Stimulated activated CD8-positive, alpha-beta memory T cell treated with anti-CD3 and anti-CD28 coated beads, Interleukin-7, amount 100 ng/mL, for 4 hours (primary cell): ENCODE measurements at places on chromosomes 2 and 18.

GRCh38 chr2:169320561-169320960 is 41.8 kb downstream of the LRP2 start:
- no peak for DNase-seq

DNA sequence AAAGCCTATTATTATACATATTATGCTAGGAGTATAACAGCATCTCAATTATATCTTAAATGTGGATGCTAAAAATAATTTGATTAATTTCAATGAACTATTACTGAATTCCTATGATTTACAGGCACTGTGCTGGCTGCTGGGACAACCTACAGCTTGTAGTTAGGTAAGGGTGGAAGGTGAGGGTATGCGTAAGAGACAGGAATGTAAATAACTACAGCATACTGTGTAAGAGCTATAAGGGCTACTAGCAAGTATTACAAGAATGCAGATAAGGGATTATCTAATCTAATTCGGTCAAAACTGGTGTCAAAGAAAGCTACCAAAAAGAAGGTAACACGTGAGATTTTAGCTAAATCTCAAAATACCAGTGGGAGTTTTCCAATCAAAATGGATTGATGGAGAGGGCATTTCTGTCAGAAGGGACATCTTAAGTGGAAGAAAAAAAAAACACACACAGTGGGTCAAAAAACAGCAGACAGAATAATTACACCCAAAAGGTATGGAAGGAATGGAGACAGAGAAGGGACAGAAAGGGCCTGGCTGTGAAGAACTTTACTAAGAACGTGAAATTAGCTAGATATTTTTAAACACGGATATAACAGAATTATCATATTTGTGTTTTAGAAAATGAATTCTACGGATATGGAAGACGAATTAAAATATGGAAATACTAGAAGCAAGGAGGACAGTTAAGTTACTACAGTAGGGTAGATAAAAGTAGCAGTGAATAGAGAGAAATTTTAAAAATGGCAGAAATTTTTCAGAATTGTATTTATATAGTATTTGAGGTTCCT is 47.1 kb downstream of the STRN start:
- no peak for DNase-seq

GRCh38 chr2:168705534-168706470 is 96.6 kb upstream of the NOSTRIN start:
- no peak for DNase-seq

GRCh38 chr2:134406311-134406710 is 152.4 kb downstream of the MGAT5 start:
- DNase-seq = no peak

DNA sequence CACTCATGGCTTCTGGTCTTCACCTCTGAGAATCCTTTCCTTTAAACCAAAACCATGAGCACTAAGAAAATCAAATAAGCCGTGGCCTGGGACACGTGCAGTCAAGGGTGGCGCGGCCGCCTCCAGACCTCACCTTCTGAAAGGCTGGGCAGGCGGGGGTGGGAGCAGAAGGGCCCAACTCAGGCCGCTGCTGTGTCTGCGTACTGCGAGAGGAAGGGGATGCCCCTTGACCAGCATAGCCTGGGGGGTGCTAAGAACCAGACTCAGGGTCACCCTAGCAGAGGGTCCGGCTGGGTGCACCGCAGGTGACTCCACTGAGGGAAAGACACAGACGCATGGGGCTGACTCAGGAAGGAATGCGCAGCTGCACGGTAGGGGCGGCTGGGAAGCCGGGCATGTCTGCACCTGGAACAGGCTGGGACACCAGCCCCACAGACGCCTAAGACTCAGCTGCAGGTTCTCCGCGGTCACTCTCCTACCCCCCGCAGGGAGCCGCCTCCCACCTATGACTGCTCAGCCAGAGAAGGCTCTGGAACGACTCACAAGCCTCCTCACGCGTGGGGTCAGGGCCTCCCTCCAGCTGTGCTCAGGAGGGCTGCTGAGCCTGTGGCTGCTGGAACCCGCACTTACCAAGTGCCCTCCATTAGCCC is 432.4 kb upstream of the MYT1L start:
- no peak for DNase-seq

- DNase-seq = no peak
Observed at GRCh38 chr2:104690255-104690984, 163.5 kb upstream of the POU3F3 start.

- DNase-seq = no peak
Observed at GRCh38 chr2:29039718-29040480, 34.4 kb downstream of the PCARE start.

DNA sequence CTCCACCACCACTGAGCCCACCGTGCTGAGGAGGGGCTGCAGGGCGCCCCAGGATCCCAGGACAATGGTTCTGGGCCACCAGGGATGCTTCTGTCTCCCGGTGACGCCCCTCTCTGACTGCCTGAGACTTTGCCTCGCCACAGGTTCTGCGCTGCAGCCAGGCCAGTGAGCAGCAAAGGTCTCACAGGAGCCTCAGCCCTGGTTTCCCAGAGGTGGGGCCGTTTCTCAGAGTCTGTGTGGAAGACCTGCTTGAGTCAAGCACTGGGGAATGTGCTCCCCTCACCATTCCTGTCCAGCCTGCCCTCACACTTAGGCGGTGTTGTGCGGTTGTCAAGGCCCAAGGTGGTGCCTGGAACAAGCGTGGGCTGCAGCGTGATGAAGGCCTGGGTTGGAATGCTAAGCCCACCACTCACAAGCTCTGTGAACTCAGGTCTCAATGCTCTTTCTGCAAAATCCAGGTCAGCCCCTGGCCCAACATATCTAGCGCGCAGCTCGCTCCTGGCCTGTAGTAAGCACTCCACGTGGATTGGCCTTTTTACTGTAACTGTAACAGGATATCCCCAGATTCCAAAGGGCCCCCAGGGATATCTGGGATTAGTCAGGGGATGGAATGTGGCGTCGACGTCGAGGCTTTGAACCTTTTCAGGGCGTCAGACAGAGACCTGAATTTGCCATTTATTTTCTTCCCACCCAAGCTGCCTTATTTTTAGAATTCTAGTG is 47.6 kb downstream of the PLB1 start:
- DNase-seq = no peak

- DNase-seq = no peak
Observed at GRCh38 chr18:4157352-4157751, 297.8 kb downstream of the DLGAP1 start.

- peak; percentile 39 for DNase-seq
Observed at GRCh38 chr2:95023222-95023597, 2.3 kb upstream of the MAL start.

- no peak for DNase-seq
Observed at GRCh38 chr2:26974352-26974751, 3.9 kb downstream of the MAPRE3 start.
